ENCODE measurements at places on chromosomes 7 and 10. TPM values are rescaled to one million over a fixed set of nuclear protein-coding genes. Genes with fewer than 3 reads are reported as not detected.

AGFG2 gene
- 10.8 TPM for total RNA-seq

GARIN1A gene
- total RNA-seq: 1.2 TPM

- DNase-seq: no peak
- H3K4me3 ChIP-seq: no peak overlapping the region
- no peak overlapping the region for H3K27ac ChIP-seq
- H3K27me3 ChIP-seq: peaks cover 4% of the 10 kb centered on the region
These were observed 47.2 kb downstream of the CAV1 start for GRCh38 chr7:116572036-116572435.

GRCh38 chr10:12690525-12691126 is 310.9 kb downstream of the CCDC3 start:
- H3K36me3 ChIP-seq: peaks cover 24% of the 10 kb centered on the region
- no peaks in the 10 kb centered on the region for H3K4me1 ChIP-seq
- no peak for DNase-seq
- H3K4me3 ChIP-seq: no peak overlapping the region
- H3K27me3 ChIP-seq: no peaks in the 10 kb centered on the region

DNA sequence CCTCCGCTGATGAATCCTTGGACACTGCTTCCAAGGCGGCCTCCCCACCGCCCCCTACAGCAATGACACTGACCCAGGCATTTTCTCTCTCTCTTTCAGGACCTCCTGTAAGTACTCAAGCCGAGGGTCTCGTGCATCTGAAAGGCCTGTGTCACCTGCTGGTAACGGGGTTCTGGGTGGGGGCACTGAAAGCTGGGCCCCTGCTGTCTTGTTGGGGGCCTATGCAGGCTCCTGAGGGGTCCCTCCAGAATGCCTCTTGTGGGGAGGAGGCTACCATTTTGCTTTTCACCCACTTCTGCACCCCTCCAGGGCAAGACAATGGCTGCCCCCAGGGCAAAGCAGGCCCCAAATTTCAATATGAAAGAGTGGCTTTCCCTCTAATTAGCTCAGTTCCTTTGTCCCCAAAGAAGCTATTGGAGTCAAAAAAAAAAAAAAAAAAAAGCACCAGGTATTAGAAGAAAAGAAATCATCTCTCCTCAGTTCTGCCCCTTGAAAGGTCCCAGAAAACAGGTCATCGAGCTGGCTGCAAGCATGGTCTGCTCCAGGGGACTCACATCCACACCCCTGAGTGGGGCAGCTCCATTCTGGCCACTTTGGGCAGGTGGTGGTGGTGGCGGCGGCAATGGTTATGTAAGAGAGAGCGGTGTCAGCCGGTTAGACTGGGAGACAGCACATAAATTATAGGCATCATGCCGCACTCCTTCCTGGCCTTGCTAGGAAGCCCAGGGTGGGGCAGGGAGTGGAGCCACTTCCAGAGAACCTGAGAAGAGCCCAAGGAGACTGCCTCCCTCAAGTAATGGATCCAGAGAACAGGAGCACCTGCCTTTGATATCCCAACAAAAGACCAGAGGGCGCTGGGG is 66.2 kb downstream of the COL13A1 start:
- H3K27me3 ChIP-seq: peaks cover 5% of the 10 kb centered on the region
- DNase-seq: no peak
- no peak overlapping the region for H3K27ac ChIP-seq
- no peaks in the 10 kb centered on the region for H3K36me3 ChIP-seq
- no peaks in the 10 kb centered on the region for H3K4me1 ChIP-seq

Data from activated B cell treated with CpG ODN at 0.5 μM for 24 hours (primary cell).